NCI-H2081 (cell line): ENCODE measurements at places on chromosomes 13 and 19.

DNA sequence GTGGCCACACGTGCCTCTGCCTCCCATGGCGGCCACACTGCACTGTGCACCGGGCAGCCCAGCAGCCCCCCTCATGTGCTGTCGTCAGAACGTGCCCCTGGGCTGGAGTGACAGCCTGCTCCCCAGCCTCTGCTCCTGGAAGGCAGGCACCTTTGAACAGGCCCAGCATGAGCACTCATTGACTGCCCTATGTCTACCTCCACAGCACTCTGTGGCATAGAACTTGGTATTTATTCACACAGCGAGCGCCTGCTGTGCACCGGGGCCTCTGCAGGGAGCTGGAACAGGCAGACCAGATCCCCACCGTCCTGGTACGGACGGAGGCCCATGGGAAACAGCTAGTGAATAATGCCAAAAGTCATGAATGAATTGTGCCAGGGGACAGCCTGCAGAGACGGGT, 53.7 kb downstream of the DPF1 start:
- peak; percentile 9 for DNase-seq

GRCh38 chr13:23477101-23477500, 43.6 kb upstream of the SACS start:
- no peak for DNase-seq

DNA sequence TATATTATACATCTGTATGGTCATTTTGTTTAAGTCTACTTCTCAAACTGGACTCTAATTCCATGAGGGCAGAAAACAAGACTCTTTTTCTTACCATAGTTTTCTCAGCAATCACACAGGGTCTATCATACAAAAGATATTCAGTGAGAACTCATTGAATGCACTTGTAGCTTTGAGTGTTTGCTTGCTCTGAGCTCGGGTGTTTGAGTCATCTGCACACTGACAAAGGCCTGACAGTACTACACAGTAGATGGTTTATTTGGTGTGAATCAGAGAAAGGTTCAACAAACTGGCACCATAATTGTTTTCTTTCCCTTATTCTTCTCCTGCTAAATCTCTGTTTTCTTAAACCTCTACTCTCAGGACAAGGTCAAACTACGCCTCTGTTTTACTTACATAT, 586.4 kb downstream of the LMO7 start:
- DNase-seq = no peak

GRCh38 chr19:996051-996838, 4.0 kb upstream of the GRIN3B start:
- peak; percentile 22 for DNase-seq

DNA sequence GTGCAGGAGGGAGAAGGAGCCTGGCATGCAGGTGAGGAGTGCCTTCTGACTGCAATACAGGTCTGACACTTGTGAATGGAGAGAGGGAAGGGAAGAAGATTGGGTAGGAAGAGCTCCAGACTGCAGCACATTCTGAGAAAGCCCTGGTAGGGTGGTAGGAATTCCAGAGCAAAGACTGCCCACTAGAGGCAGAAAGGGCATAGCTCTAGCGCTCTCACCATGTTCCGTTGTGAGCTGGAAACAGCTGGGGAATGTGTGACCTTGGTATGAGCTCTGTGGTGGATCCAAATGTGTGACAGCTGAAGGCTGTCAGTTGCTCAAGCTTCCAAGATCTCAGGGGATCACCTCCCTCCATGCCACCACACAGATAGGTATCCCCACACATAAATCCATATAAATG, 2.9 kb upstream of the MTUS2 start:
- DNase-seq = no peak

GRCh38 chr19:15563325-15563794, 51.7 kb upstream of the CYP4F8 start:
- DNase-seq = peak; percentile 64

DNA sequence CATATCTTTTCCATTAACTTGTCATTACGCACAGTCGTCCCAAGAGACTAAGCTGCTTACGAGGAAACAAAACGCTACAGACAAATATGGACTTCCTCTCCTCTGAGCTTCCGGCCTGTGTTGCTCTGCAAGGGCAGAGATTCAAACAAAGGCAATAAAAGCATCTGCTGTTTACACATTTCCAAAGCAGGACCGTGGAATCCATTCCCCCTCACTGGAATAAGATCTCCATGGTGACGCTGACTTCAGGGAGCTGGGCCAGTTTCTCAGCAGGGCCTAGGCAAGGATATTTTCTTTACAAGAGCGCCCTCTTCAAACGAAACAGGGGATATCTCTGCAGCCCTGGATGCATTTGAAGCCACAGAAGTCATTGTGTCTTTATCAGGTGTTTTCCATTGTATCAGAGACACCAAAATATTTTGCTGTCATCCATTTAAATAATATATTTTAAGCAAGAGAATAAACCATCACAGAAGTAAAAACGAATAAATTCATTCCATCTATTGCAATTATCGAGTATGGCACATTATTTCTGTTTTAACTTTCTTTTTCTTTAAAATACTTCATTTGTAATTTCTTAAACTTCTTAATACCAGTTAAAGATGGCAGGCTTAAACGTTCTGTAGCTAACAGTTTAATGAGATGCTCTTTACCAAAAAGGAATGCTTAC, 177.5 kb downstream of the DCLK1 start:
- peak; percentile 93 for DNase-seq

DNA sequence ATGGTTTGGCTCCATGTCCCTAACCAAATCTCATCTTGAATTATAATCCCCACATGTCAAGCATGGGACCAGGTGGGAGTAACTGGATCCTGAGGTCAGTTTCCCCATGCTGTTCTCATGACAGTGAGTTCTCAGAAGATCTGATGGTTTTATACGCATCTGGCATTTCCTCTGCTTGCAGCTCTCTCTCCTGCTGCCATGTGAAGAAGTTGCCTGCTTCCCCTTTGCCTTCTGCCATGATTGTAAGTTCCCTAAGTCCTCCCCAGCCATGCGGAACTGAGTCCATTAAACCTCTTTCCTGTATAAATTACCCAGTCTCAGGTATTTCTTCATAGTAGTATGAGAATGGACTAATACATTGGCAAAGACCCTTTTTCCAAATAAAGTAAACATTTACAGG, 96.8 kb downstream of the TSHZ3 start:
- no peak for DNase-seq

GRCh38 chr19:16861834-16862233, 27.0 kb upstream of the F2RL3 start:
- DNase-seq = no peak

- no peak for DNase-seq
Observed at GRCh38 chr13:65882810-65883209, 1347.3 kb downstream of the PCDH9 start.

DNA sequence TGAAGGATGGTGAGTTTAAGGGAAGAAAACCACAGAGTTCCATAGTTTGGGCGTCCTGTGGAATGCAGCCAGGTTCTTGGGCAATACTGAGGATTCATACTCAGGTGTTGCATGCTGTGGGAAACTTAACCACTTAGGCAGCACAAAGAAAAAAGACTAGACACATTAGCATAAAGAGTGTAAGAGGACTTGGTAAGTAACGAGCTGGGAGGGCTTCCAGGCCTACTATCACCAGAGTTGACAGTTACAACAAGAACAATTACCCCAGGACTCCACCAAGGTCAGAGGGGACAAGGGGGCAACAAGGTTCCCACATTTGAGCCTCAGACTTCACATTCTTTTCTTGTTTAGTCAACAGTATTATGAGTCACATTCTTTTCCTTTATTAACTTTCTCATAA, 33.2 kb downstream of the KCTD12 start:
- no peak for DNase-seq

GRCh38 chr19:34676697-34677385, at the start of gene SCGB2B2:
TSS of gene SCGB2B2 (minus strand) at chr19:34677159. CDS start at chr19:34594563, 82,596 bp downstream.
- peak; percentile 91 for DNase-seq

DNA sequence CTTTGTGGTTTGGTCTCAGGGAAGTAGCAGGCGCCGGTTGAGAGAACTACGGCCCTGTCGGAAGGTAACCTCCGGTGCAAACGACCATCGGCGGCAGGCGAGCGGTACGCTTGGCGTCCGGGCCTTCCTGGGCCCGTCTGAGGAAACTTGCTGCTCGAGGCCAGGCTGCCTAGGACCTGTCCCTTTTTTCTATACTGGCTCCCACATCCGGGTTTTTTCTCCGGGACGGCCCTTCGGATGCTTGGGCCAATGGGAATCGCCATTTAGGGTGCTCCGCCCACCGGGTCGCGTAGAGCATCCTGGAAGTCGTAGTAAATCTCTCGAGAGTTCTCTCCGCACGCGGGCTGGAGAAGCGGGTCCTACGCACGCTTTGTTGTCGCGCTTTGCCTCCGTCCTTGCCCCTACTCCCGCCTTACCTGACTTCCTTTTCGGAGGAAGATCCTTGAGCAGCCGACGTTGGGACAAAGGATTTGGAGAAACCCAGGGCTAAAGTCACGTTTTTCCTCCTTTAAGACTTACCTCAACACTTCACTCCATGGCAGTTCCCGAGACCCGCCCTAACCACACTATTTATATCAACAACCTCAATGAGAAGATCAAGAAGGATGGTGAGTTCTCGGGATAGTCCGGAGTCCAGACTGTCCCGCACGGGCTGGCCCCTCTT, at the start of gene SNRPA:
SNRPA (plus strand) TSS at position 330 of the 664 bp plus-strand sequence; CDS start at position 536, 206 bp downstream.
- peak; percentile 97 for DNase-seq

DNA sequence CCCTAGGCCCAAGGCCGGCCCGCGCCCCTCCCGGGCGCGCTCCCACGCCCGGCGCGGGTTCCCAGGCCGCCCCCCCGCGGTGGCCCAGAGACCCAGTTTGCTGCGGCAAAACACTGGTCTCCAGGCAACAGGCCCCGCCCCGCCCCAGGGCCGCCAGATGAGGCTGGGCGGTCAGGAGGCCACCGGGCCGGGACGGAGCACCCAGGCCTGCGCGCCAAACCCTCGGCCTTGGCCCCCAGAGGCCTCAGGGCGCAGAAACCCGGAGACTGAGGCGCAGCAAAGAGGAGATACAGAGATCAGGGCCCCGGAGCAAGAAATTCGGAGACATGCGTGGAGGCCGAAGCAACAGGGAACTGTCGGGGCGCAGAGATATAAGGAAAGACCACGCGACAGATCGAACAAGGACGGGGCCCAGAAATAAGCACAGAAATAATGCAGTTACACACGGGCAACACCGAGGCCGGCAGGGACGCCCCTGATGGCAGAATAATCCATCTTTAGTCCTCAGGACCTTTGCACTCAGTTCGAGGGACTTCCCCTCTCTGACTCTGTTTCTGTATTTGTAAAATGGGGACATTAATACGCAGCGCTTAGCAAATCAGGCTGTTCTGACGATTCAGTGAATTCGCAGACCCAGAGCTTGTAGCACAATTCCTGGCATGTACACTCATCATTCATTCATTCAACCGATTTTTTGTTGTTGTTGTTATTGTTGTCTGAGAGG, 20.8 kb upstream of the ERCC1 start:
- peak; percentile 29 for DNase-seq

DNA sequence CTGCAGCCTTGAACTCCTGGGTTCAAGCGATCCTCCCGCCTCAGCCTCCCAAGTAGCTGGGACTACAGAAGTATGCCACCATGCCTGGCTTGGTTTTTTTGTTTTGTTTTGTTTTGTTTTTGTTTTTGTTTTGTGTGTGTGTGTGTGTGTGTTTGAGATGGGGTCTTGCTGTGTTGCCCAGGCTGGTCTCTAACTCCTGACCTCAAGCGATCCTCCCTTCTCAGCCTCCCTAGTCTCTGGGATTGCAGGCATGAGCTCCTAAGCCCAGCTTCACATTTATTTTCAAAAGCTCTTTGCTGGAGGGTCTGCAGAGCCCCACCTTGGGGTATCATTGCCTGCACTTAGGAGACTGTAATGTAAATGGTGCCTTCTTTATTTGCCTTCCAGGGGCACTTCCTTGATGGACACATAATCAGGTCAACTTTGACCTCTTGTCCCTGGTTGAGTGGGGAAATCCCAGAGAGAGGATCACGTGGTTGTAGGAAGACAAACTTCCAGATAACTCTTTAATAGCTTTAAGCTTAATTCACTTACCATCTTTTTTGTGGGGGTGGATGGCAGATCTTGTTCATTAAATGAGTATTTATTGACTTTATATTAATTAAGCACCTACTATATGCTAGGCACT, 72.9 kb upstream of the NPAS1 start:
- no peak for DNase-seq

- no peak for DNase-seq
Observed at GRCh38 chr13:106867249-106867648, 299.3 kb upstream of the ARGLU1 start.

DNA sequence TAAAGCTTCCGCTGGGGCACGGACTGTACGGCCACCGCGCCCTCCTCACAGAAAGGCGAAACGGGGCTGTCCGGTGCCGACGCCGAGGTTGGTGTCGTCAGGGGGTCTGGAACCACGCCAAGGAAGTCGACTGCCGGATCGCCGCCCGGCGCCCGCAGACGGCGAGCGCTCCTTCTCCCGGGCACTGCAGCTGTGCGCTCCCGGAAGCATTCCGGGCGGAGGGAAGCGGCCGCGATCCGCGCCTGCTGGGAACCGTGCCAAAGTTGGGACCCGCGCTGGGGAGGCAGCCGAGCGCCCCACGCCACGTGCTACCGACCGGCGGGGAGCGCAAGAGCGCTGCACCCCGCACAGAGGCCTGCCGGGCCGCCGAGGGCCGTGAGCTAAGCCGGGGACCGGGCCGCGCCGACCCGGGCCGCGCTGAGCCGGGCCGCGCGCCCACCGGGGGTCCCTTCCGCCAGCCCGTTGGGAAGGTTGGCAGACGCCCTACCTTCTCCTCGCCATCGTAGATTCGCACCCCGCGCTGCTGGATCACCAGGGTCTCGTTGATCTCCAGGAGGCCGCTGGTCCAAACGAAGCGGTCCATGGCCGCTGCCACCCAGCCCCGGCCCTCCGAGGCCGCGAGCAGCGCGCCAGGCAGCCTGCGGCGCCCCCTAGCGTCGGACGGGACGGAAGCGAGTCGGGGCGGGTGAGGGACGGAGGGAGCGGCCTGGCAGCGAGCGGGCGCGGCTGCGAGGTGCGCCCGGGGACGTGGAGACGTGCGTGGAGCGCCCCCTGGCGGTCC, at the start of gene VPS36:
VPS36 (minus strand) TSS at position 623 of the 781 bp plus-strand sequence; CDS start at position 583, 40 bp downstream.
- peak; percentile 92 for DNase-seq

- no peak for DNase-seq
Observed at GRCh38 chr19:43501661-43502418, 2.7 kb downstream of the PHLDB3 start.

DNA sequence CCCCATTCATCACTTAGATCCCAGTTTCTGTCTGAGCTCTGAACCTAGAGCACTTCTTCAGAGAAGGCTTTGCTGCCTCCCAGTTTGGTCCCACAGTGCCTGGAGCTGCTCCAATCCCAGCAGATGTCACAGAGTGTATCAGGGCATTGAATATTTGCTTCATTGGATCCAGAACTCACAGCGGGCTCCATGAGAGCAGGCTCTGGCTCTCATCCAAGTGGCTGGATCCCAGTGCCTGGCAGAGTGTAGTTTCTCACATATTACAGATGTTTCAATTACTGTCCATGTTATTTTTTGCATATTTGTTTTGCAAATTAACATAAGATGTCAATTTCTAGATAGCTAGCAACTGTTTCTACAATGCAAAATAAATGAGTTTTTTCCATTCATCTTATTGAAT, 50.6 kb downstream of the MYO16 start:
- no peak for DNase-seq

GRCh38 chr13:114249077-114249476, 14.4 kb downstream of the CDC16 start:
- DNase-seq = peak; percentile 37

- no peak for DNase-seq
Observed at GRCh38 chr13:37923236-37923635, 53.7 kb upstream of the TRPC4 start.

GRCh38 chr19:6260376-6260775, 19.4 kb downstream of the MLLT1 start:
- DNase-seq = no peak

GRCh38 chr19:47633517-47633916, 24.6 kb downstream of the BICRA start:
- no peak for DNase-seq
